Prostate gland (tissue), 2 donors: ENCODE measurements at places on chromosomes 5 and 9. TPM values are rescaled to one million over a fixed set of nuclear protein-coding genes. Genes with fewer than 3 reads are reported as not detected.

The ORM1 gene
- not detected for total RNA-seq

The SVEP1 gene
- 5.8 TPM for total RNA-seq

The DOCK8 gene
- 35.5 TPM for total RNA-seq

The CDKN2AIPNL gene
- 16.8 TPM for total RNA-seq

The LMBRD2 gene
- 15.7 TPM for total RNA-seq

The CBY3 gene
- total RNA-seq = 5.0 TPM

The PCDHGA2 gene
- total RNA-seq = 19.7 TPM

The LCN12 gene
- total RNA-seq = 13.7 TPM

DNA sequence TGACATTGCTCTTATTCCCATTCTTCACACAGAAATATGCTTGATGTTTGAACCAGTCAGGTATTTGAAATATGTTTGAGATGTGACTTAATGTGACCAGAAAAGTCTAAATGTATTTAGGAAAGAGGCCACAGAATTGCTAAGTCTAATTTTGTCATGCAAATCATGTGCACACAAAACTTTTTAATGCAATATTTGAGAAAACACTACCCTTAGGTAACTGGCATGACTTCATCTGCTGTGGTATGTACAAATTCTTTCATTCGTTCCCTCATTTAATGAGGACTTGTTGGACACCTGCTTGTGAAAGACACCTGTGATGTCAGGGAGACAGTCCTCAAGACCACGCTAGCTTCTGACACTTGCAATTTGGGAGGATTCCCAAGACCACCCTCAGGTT, 21.1 kb upstream of the SLC46A2 start:
- H3K36me3 ChIP-seq = no peaks in the 10 kb centered on the region
- no peak overlapping the region for H3K27ac ChIP-seq
- DNase-seq = no peak
- no peak overlapping the region for H3K4me3 ChIP-seq
- no peaks in the 10 kb centered on the region for H3K27me3 ChIP-seq

DNA sequence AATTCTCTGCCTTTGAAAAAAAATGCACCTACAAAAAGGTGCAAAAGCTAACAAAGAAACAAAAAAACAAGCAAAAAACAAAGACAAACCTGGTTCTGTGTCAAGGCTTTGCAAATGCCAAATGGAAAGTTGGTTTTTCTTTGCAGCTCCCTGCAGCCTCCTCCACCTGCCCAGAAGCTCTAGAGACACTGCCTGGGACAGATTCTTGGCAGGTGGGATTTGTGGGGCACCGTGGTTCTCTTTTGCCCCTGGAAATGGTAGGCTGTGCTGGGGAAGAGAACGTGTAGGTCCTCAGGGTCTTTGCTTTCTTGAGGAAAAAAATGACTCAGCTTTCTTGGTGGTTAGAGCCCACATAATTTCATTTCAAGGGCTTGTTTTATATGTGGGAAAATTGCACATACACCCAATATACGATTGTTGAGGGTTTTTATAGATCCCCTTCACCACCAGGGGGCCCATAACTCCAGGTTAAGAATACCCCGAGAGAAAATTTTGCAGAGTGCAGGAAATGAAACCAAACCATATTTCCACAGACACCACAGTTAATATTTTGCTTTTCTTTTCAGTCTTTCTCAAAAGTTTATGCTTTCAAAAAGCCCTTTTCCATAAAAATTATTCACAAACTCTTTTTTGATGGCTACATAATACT, 58.7 kb downstream of the NXNL2 start:
- peak; percentile 59 for DNase-seq
- no peak overlapping the region for H3K27ac ChIP-seq

DNA sequence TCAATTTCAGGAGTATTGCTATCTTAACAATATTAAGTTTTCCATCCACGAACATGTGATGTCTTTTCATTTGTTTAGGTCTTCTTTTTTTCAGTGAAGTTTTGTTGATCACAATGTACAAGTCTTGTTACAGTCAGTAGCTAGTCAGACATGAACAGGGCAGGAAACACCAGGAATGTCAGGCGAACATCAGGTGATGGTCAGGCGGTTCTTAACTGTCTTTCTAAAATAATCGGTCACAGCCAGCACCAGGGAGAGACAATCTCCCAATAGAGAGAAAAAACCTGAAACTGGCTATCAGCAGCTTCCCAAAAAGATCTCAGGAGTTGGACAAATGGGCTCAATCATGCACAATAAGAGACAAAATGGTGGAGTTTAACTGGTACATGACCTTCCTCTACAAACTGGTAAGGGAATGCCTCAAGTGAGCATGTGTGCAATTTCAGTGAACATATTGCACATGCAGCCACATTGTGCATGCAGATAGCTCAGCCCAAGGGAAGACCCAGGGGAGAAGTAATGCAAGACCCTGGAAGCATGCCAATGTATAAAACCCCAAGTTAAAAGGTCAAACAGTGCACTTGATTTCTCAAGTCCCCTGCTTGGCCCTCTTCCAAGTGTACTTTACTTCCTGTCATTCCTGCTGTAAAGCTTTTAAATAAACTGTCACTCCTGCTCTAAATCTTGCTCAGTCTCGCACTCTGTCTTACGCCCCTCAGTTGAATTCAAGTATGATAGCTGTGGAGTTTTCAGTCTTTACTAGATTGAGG, 176.1 kb upstream of the RASEF start:
- DNase-seq = no peak
- no peaks in the 10 kb centered on the region for H3K27me3 ChIP-seq
- no peak overlapping the region for H3K27ac ChIP-seq
- no peaks in the 10 kb centered on the region for H3K4me1 ChIP-seq
- no peak overlapping the region for H3K4me3 ChIP-seq
- H3K36me3 ChIP-seq = no peaks in the 10 kb centered on the region

- H3K4me1 ChIP-seq = peaks cover 16% of the 10 kb centered on the region
- peak overlapping the region; percentile 74 for H3K27ac ChIP-seq
- DNase-seq = no peak
- H3K4me3 ChIP-seq = no peak overlapping the region
Observed at GRCh38 chr9:124284940-124285441, 27.2 kb downstream of the NEK6 start.

- H3K4me1 ChIP-seq = peaks cover 6% of the 10 kb centered on the region
- no peak overlapping the region for H3K4me3 ChIP-seq
- no peaks in the 10 kb centered on the region for H3K36me3 ChIP-seq
- no peak for DNase-seq
Observed at GRCh38 chr9:92664394-92665152, 5.4 kb downstream of the IPPK start.

DNA sequence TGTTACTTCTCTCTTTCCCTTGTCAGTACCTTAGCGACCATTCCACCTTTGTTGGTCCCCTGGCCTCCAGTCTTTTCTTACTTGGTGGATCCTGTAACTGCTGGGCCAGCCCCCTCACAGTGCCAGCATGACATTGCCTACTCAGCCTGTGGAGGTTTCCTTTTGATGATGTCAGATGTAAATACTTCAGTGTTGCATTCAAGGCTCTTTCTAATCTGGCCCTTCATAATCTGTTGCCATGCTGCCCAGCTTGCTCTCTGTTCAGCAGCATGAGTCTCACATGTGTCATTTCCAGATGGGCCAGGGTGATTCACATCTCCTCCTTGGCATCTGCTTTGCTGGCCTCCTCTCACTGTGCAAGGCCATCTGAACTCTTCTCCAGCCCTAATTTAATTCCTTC, 57.1 kb downstream of the MAST4 start:
- no peaks in the 10 kb centered on the region for H3K36me3 ChIP-seq
- H3K4me3 ChIP-seq = no peak overlapping the region
- no peak overlapping the region for H3K27ac ChIP-seq
- DNase-seq = no peak
- no peaks in the 10 kb centered on the region for H3K4me1 ChIP-seq
- no peaks in the 10 kb centered on the region for H3K27me3 ChIP-seq

- no peak for DNase-seq
- H3K4me3 ChIP-seq = no peak overlapping the region
- no peaks in the 10 kb centered on the region for H3K4me1 ChIP-seq
- H3K27me3 ChIP-seq = no peaks in the 10 kb centered on the region
Observed at GRCh38 chr9:89274838-89275237, 36.2 kb upstream of the CKS2 start.

DNA sequence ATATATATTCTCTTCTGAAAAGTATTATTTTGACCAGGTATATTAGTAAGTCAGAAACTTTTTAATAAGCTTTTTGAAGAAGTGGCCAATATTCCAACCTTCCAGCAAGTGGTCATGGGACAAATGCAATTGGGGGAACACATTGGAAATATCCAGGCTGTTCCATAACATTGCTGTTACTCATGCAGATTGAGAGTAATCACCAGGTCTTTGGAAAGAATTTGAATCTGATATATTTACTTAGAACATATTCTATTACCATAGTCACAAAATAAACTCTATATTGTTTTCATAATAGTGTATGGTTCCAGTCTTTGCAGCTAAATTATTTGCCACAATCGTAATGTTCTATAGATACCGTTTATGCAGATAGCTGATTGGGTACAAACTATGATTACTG, 102.8 kb downstream of the TAF11L14 start:
- H3K36me3 ChIP-seq = no peaks in the 10 kb centered on the region
- H3K27ac ChIP-seq = no peak overlapping the region
- H3K27me3 ChIP-seq = no peaks in the 10 kb centered on the region

- H3K4me1 ChIP-seq = no peaks in the 10 kb centered on the region
- H3K27me3 ChIP-seq = no peaks in the 10 kb centered on the region
- DNase-seq = no peak
Observed at GRCh38 chr5:178670351-178670885, 43.6 kb upstream of the CLK4 start.

- H3K4me1 ChIP-seq = no peaks in the 10 kb centered on the region
- H3K27me3 ChIP-seq = peaks cover 3% of the 10 kb centered on the region
- H3K36me3 ChIP-seq = no peaks in the 10 kb centered on the region
- DNase-seq = no peak
- H3K4me3 ChIP-seq = no peak overlapping the region
- H3K27ac ChIP-seq = no peak overlapping the region
Observed at GRCh38 chr9:38727497-38728001, 7.6 kb upstream of the FAM240B start.
